ENCODE measurements at places on chromosomes 7 and 10.
A peak's percentile ranks its signal among the peaks of the same experiment; 100 is the strongest.

GRCh38 chr10:13823096-13823708 is 236.4 kb downstream of the PRPF18 start:
- DNase-seq, result no peak

- DNase-seq, result no peak
These were observed 84.6 kb upstream of the ZNF438 start for GRCh38 chr10:31116226-31116625.

GRCh38 chr7:85191383-85191782 is 4.5 kb upstream of the SEMA3D start:
- no peak for DNase-seq

GRCh38 chr10:91137822-91138221 is 82.6 kb upstream of the PCGF5 start:
- no peak for DNase-seq

DNA sequence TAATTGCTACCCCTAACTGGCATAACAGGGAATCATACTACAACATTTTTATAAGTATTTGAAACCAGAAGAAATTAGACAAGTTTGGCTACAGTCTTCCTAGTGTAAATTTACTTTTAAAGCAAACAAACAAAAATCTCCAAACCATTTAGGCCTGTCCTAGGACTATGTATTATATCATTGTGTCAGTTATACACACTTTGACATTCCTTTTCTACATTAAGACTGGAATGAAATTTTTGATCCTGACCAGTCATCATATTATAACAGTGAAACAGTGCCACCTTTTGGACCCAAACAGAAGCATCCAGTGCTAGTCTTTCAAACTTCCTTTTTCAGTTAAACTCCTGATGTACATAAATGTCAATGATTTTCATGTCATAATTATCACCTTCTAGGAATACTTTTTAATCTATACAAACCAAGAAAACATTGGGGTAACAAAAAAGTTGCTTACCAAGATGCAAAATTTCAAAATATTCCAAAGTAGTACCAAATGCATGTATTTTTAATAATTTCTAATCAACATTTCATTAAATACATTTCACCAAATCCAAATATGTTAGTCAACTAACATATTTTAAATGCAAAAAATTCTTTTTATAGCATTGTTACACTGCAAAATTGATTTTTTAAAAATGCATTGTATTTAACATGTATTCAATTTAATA is 75.7 kb downstream of the IMMP2L start:
- peak; percentile 13 for DNase-seq

DNA sequence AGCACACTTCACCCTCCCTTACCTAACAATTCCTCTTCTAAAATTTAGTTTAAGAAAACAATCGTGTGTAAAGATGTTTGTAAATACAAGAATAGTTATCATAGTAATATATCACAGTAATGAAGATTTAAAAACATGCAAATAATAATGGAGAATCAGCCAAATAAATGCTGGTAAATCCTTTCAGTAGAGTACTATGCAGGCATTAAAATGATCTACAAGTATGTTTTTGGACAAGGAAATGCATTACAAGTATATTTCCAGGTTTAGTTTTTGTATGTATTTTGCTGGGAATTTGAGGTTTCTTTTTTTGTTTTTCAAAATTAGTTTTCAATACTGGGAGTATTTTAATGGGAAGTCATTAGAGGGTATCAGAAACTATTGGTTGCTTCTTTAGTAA is 22.7 kb downstream of the TPST1 start:
- no peak for DNase-seq

GRCh38 chr7:124667312-124668153 is 98.1 kb downstream of the GPR37 start:
- DNase-seq, result no peak

DNA sequence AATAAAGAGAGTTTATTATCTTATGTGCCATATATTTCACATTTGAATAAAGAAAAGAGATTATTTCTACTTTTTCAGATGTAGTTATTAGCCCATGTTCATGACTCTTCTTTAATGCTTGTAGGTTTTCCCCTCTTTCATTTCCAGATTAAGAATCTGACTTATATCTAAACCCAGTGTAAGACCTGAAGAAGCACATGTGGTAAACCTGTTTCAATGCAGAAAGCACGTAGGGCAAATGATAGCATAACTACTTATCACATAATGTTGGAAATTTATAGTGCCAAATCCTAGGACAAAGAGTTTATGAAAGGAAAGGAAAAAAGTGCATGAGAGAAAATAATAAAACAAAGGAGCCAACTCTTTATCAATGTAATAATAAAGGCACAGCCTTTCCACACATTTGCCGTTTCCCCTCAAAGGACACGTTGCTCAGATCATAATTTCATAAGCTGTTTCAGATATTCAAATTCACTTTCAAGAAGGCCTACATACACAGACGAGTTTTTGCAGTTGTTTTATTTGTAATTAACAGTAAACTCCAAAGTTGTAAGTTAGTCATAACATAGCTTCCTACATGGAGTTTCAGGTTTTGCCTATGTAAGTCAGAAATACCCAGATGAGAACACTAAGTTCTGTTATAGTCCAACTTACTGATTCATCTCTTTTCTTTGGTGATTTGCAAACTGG is 88.8 kb upstream of the MDFIC start:
- DNase-seq, result no peak

- DNase-seq, result no peak
These were observed 262.2 kb downstream of the WDR11 start for GRCh38 chr10:121113385-121113696.

- DNase-seq, result no peak
These were observed 192.9 kb upstream of the MBL2 start for GRCh38 chr10:52965509-52965908.

- DNase-seq, result peak; percentile 63
These were observed 9.5 kb downstream of the RAB18 start for GRCh38 chr10:27513451-27514191.

DNA sequence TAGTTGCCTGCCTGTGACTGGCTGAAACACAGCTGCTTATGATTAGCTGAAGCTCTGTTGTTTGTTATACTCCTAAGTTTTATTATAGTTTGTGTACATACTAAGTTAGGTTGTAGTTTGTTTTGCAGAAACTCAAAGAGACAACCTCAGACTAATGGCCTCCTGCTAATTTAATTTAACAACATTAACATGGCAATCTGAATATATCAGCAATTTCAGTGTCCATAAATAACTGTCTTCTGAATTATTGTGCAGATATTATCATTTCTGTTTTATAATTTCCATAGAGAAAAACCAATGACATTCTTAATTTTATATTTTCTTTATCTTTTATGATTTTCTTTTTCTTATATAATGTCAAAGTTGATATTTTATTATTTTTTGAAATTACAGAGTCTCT is 298.1 kb upstream of the PLXDC2 start:
- DNase-seq, result no peak

DNA sequence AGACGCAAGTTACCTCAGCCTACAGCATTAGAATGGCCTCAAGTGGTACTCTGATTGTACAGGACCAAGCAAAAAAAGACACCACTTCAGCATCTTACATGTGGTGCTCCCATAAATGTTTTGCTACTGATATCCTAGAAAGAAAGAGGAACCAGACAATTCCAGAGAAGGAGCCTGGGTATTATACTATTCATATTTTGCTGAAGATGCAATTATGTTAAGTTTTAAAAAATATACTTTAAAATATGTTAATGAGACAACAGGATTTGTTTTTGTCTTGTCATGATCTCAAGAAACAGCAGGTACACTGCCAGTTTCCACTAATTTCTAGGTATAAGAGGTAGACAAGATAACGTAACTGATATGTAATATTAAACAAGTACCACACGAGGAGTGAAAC is 92.6 kb downstream of the JMJD1C start:
- DNase-seq, result no peak

DNA sequence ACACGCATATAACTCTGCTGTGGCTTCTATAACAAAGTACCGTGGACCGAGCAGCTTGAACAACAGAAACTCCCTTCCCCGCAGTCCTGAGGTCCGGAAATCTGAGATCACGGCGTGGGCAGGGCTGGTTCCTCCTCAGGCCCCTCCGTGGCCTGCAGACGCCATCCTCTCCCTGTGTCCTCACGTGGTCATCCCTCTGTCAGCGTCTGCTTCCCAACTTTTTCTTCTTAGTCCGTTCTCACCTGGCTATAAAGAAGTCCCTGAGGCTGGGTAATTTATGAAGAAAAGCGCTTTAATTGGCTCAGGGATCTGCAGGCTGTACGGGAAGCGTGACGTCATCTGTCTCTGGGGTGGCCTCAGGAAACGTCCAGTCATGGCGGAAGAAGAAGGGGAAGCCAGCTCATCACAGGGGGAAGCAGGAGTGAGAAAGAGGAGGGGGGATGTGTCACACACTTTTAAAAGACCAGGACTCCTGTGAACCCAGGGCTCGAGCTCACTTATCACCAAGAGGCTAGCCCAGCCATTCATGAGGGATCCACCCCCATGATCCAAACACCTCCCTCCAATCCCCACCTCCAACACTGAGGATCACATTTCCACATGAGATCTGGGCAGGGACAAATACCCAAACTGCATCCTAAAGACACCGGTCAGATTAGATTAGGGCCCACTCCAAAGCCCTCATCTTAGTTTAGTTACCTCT is 91.2 kb upstream of the INSIG1 start:
- peak; percentile 59 for DNase-seq

GRCh38 chr10:133418289-133418993 is 6.0 kb downstream of the SPRN start:
- no peak for DNase-seq

- no peak for DNase-seq
These were observed 32.1 kb upstream of the TFEC start for GRCh38 chr7:116062666-116063065.

DNA sequence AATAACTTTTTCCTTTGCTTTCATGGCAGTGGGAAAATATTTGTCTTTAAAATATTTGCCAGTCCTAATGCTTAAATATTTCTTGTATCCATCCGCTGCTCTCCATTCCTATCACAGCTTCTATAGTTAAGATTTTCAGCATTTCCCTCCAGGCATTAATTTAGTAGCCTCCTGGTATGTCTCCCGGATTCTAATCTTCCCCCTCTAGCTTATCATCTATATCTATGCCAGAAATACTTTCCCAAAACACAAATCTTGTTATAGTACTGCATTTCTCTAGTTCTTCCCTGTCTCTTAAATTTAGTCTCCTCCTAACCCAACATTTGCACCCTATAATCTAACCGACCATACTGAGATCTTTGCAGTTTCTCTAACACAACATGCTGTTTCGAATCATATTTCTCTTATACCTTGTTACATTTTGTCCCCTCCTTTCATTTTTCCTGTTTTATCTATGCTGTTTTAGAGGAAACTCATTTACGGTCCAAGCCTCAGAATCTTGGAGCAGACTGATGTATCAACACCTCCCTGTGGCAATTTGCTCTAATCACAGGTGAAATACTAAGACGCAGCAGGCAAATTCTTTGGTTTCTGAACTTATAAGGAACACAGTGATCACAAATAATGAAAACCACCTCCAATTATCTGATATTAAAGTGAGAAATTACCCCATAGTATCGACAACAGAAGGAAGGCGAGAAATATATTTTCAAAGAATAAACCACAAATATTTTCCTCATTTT is 10.3 kb downstream of the CNTNAP2 start:
- no peak for DNase-seq

DNA sequence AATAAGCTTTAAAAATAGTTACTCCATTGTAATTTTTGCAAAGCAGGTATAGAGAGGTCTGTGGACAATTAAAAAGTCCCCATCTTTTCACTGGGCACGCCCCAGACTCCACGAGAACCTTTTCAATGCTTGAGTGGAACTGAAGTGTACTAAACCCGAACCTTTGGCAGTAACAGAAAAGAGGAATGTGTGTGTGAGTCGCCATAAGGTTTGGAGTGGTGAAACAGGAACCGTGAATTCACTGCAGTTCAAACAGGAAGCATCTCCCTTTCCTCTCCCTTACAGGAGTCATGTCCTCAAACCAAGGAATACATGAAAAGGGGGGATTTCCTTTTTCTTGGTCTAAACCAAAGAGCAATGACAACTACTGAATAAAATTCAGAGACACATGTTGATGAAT is 23.2 kb downstream of the NDUFB2 start:
- DNase-seq, result no peak

- no peak for DNase-seq
These were observed 164.0 kb downstream of the SH2D4B start for GRCh38 chr10:80701706-80702105.

DNA sequence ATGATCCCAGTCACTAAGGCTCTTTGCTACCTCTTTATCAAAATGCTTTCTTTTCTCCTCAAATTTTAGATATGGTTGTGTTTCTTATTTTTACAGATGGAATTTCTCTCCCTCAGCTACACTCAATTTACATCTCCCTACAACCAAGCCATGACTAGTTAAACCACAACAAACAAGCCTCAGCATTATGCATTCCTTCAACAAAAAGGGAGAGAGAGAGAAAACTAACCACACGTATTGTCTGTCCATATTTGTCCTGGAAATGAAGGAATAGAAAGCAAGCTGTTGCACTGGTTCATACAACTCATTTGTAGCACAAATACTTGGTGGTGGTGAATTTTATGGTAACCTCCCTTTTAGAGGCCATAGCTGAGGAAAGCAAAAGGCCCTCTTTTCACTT is 286.4 kb downstream of the AHR start:
- peak; percentile 48 for DNase-seq

GRCh38 chr10:56123247-56123646 is 237.8 kb downstream of the ZWINT start:
- DNase-seq, result no peak

DNA sequence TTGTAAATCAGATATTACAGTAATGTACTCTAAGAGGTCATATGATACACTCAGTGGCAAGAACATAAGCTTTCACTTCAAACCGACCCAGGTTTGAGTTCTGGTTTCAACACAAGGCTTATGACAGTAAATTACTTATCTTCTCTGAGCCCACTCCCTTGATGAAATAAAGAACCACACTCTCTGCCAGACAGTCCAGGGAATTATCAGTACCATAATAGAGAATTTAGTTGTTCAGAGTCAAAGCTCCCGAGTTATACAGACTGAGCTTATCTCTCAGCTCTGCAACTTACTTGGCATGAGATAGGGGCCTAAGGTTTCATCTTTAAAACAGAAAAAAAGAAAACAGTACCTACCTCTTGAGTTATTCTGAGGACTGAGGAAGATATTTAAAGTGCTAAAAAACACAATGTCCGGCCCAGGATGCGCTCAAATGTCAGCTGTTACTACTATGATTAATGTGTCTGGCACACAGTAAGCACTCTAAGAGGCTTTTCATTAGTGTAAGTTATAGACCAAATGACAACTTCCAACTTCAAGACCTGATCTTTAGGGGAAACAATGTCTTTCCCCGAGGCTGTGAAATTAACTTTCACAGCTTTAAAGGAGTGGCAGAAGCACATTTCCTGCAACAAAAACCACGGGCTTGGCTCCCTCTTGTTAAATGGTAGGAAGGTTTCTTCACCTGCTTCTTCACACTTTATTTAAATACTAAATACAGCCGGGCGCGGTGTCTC is 38.1 kb downstream of the UBE2H start:
- DNase-seq, result no peak

DNA sequence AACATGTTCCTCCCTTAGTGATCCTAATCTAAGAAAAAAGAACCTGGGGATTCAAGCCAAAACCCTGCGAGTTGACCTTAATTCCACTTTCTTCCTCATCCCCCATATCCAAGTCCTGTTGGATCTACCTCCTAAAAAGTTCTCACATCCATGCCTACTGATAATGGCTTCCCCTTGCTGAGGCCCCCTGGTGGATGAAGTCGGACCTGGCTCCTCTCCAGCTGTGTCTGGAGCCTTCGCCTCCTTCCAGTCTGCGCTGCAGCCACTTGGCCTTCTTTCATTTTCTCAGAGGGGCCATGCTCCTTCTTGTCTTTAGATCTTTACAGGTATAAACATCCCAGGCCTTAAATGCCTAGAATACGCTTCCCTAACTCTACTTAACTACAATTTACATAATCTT is 8.1 kb downstream of the PDE1C start:
- DNase-seq, result no peak

- no peak for DNase-seq
These were observed 157.8 kb downstream of the FGFR2 start for GRCh38 chr10:121440461-121440860.
